ENCODE measurements at places on chromosomes 11 and 22.
A peak's percentile ranks its signal among the peaks of the same experiment; 100 is the strongest.

DNA sequence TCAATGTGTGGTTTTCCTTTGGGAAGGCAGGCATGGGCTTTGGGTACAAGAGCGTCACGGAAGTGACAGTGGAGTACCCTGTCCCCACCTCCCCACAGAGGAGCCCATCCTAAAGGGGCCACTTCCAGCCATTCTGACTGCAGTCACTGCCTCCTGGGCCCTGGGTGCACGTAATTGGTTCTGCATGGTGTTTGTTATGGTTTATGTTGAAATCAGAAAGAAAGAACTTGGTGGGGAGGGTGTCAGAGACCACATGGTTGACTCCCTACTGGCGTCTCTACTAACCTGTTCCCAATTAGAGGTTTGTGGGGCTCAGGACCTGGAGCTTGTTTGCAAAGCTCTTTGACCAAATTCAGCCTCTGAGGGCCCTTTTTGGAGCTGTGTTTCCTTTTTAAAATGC, 40.8 kb downstream of the RIBC2 start:
- DNase-seq, result no peak

DNA sequence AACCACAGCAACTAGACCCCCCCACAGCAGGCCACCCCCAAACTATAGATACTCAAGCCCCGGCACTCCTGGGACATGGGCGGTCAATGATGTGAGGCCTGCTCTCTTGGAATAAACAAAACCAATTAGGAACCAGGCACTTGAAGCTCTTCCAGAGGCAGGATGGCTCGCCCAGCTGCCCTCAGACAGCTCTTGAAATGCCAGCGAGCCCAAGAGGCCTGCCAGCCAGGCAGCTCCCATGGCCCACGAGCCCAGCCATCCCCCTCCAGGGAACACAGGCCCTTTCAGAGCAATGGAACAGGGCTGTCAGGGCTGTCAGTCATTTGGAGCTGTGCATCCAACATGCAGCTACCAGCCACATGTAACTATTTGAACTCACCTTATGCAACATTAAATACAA, 34.0 kb upstream of the TFIP11 start:
- no peak for DNase-seq

- no peak for DNase-seq
Observed at GRCh38 chr22:50175921-50176849, 5.7 kb downstream of the PANX2 start.

DNA sequence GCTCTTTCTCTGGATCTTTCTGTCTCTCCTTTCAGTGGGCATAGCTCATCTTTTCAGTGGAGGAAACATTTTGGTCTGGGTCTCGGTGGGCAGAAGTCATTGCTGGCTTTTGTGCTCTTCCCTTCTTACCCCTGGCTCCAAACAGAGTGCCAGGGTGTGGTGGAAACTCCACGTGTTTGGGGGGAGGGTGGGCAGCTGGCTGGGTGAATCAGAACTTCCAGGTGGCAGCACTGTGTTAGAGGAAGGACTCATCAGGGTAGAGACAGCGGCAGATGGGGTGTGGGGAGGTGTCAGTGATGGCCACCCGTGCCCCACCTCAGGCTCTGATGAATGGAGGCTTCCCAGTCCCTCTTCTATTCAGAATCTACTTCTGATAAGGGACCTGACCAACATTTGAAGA, 114.0 kb downstream of the GRIK4 start:
- no peak for DNase-seq

- DNase-seq, result no peak
Observed at GRCh38 chr22:32407936-32408335, 4.1 kb downstream of the RTCB start.

DNA sequence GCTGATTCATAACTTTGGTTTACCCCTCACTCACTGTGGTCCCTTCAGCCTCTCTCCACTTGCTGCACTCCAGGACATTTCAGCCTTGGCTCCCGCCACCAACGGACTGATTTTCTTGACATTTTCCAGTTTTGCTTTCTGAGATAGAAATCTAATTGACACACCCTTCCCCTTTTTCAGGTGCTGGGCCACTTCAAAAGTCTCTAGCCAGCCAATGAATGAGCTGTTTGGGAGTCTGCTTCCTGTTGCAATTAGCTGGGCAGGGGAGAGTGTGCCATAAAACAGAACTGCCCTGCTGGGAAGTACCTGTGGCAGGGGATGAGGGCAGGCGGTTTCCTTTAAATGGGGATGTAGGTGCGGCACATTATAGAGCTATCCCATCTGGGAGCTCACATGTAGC, 21.1 kb upstream of the PLET1 start:
- no peak for DNase-seq

GRCh38 chr11:35003658-35004057, 87.2 kb downstream of the PDHX start:
- DNase-seq, result no peak

DNA sequence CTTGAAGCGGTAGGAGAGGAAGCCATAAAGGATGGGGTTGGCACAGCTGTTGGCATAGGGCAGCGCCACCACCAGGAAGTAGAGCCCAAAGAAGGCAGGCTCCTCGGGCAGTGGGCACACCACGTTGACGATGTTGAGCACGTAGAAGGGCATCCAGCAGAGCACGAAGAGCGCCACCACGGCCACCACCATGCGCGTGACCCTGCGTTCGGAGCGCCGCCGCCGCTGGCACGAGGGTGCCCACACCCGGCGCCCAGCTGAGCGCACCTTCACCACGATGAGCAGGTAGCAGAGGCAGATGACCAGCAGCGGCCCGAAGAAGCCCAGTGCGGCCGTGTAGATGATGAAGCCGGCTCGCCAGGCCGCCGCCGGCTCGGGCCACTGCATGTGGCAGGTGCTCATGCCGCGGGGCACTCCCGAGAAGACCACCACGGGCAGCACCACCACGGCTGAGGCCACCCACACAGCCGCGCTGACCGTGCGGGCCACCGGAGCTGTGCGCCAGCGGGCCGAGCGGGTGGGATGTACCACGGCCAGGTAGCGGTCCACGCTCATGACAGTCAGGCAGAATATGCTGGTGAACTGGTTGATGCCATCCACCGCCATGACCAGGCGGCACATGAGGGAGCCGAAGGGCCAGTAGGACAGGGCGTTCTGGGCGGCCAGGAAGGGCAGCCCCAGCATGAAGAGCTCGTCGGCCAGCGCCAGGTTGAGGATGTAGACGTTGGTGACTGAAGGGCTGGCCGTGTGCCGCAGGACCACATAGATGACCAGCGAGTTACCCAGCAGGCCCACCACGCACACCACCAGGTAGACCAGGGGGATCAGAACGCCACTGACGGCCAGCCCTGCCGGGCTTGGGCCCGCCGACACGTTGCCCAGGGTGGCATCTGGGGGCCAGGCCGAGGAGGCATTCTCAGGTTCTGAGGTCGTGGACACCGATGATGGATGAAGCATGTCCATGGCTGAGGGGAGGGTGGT, 5.1 kb downstream of the SSTR3 start:
- DNase-seq, result no peak

DNA sequence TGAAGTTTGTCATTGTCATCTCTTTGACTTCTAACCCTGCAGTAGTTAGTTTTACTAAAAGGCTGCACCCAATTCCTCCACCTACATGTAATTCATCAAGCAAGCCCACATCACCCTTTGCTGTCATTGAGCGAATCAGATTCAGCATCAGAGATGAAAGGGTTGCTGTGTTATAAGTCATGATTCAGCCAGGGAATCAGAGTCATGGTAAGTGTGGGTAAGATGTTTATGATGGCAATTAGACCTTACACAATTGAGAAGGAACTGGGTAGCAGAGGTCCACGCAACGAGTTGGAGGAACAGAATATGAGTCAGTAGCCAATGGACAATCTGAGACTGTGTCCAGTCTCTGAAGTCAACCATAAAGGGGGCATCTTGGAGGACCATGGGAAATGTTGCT, 162.8 kb upstream of the SNX19 start:
- no peak for DNase-seq

- DNase-seq, result no peak
Observed at GRCh38 chr11:65308281-65308891, 6.3 kb upstream of the CDC42EP2 start.

- DNase-seq, result peak; percentile 24
Observed at GRCh38 chr11:107468596-107468995, 11.0 kb upstream of the CWF19L2 start.

DNA sequence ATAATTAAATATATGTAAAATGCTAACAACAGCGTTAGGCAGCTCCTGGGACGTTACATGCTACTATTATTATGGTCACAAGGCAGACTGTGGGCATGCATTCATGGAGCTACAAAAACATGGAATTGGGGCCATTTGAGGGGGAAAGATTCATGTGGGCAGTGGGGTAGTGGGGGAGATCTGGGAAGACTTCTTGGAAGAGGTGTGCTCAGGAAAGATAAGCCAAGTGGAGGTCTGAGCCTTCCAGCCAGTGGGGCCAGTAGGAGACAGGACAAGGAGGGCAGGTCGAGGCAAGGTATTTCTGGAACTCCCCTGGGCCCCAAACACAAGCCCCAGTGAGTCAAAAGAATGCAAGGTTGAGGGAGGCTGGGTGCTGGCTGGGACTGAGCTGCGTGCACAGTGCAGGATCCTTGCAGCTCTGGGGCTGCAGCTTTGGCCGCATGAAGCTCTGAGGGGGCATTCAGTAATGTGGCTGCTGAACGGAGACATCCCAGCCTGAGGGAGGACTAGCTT, 35.4 kb downstream of the CYTH4 start:
- DNase-seq, result no peak

GRCh38 chr11:124036666-124037065, 4.5 kb downstream of the OR10G7 start:
- no peak for DNase-seq

DNA sequence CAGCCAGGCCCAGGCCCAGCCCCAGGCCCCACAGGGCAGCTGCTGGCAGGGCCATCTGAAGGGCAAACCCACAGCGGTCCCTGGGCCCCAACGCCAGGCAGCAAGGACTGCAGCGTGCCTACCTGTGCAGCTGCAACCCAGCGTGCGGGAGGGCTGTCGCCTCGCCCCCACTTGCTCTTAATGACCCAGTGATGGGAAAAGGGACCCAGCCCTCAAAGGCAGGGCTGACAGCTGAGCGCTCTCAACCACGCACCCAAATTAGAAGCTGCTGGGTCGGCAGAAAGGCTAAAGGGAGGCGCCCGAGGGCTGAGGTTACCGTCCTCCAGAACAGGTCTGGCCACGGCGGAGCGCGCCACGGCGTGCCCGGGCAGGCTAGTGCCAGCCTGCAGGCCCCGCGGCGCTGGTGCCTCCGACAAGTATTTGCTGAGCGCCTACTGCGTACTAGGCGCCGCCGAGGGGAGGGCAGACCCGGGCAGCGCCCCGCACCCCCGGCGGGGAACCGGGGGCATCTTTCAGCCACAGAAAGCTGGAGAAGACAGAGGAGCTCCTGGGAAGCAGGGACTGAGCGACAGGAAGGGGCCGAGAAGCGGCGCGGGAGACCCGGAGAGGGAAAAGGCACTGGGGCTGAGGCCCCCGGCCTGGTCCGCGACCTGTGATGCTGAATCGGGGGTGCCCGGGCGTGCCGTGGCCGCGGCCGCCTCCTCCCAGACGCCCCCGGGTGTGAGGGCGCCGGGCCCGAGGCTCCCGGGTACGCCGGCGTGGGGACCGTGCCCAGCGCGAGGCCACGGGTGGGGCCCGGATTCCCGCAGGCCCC, 773 bp downstream of the HRAS start:
- DNase-seq, result no peak

DNA sequence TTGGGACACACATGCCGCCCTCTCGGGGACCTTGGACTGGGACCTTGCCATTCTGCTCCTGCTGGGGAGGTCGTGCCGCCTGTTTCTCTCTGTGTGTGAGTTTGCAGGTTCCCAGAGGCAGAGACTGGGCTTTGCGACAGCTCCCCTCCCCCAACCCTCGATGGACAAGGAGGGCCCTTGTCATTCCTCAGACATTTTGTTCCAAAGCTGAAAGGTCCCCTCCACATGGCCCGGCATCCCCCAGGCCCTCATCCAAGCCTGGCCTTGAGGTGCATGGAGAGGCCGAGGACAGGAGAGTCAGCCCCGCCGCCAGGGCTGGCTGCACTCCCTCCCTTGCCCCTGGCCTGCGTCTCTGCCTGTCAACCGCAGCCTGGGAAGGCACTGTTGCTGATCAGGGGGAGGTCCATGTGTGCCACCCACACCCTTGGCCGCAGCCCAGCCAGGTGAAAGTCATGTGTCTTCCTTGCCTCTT, 25.6 kb downstream of the FADS2 start:
- DNase-seq, result no peak

DNA sequence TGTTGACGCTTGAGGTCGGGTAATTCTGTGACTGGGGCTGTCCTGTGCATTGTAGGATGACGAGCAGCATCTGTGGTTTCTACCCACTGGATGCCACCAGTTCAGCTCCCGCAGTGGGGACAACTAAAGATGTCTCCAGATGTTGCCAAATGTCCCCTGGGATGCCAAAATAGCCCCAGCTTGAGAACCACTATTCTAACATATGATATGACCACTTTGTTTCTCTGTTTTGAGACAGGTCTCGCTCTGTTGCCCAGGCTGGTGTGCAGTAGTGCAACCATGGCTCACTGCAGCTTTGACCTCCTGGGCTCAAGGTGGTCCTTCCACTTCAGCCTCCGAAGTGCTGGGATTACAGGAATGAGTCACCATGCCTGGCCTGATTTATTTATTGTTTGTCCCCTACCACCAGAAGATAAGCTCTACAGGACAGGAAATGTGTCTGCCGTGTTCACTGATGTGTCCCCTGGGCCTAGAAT, 4.4 kb upstream of the MEN1 start:
- no peak for DNase-seq

- DNase-seq, result no peak
Observed at GRCh38 chr22:47681411-47682165, 919.1 kb downstream of the TBC1D22A start.

- DNase-seq, result peak; percentile 41
Observed at GRCh38 chr11:19460718-19461405, 220.1 kb upstream of the E2F8 start.

DNA sequence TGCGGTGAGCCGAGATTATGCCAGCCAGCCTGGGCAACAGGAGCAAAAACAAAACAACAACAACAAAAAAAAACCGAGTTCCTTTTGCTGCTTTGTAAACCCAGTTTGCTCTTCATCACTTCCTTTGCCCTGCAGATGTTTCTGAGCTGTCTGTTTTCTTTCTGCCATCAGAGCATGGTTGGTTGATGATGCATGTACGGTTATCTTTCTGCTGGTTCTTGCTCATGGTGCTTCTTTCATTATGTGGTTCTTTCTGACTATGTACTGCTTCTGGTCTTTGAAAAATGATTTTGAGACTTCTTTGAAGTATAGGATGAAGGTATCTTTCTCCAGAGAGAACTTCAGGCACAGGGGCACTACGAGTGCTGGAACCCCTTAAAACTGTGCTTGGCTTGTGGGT, 13.2 kb downstream of the TANGO2 start:
- DNase-seq, result no peak
